Neural crest cell (in vitro differentiated cells): ENCODE measurements at places on chromosomes 6 and 20.
A peak's percentile ranks its signal among the peaks of the same experiment; 100 is the strongest.

DNA sequence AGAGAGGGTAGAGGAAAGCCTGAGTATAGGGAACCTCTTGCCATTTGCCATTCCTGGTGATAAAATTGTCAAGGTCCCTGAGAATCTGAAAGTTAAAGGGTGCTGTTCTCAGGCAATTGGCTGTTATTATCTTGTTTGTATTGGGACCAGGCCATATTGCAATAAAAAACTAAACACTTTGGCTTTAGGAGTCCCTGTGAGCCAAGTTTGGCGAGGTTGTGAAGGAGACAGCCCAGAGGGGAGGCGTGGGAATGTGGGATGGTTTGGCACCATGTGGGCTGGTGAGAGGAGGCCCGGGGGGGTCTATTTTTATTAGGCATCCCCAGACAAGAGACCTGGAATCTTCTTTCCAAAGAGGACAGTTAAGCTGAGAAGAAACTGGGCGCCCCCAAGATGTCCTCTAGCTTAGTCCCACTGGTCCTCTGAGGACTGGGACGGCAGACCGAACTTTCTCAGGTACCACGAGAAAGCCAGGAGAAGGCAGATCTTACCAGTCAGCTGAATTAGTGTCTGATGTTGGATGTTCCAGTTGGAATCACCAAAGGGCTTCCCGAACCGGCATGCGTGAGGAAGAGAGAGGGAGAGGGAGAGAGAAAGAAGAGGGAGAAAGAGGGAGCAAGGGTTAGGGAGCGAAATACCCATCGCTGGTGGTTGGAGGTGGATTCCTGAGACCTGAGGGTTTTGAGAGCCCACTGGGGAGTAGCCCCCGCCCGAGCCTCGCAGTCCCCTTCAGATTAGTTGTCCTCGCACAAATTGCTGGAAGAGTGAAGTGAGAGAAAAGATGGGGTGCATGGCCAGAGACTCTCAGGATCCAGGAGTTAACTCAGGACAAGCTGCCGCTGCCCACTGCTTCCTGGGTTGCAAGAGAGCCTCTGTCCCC lies 24.4 kb downstream of the DYNLT1 start:
- H3K4me1 ChIP-seq = no peaks in the 10 kb centered on the region
- DNase-seq = no peak
- peak overlapping the region; percentile 92 for H3K27ac ChIP-seq
- no peaks in the 10 kb centered on the region for H3K27me3 ChIP-seq
- peaks cover 51% of the 10 kb centered on the region for H3K36me3 ChIP-seq
- no peak overlapping the region for H3K4me3 ChIP-seq

- no peaks in the 10 kb centered on the region for H3K27me3 ChIP-seq
- H3K4me3 ChIP-seq = no peak overlapping the region
- H3K4me1 ChIP-seq = no peaks in the 10 kb centered on the region
Measured at GRCh38 chr6:136072691-136073090, 177.4 kb downstream of the MTFR2 start.

DNA sequence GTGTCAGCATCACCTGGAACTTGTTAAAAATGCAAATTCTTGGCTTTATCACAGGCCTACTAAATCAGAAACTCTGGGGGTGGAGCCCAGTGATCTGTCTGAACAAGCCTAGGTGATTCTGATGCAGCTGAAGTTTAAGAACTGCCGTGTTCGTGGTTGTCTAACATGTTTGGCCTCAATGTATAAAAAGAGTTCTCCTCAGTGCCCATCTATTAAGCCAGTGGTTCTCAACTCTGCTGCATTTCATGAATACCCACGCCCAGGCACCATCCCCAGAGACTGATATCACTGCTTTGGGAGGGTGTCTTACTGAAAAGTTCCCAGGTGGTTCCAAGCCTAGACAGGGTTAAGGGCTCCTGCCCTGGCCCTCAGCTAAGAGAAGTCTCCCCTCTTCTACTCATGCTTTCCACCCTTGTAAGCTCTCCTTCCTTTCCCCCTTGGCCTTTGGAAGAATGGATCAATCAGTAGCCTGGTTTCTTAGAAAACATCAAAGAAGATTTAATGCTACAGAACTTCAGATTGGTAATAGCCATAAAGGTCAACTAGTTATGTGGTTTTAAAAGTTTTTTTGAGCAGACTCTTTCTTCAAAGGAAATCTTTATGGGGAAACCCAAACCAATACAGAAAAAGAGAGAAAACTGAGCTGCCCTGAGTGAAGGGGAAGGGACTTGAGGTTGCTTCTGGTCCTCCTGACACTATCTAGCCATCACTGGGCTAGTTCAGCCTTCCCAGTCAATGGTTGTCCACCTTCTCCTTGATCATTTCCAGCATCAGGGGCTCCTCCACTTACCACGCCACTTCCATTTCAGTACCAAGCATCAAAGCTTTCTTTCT lies 38.9 kb upstream of the TNFAIP3 start:
- H3K4me3 ChIP-seq = no peak overlapping the region
- H3K27me3 ChIP-seq = no peaks in the 10 kb centered on the region
- DNase-seq = no peak

DNA sequence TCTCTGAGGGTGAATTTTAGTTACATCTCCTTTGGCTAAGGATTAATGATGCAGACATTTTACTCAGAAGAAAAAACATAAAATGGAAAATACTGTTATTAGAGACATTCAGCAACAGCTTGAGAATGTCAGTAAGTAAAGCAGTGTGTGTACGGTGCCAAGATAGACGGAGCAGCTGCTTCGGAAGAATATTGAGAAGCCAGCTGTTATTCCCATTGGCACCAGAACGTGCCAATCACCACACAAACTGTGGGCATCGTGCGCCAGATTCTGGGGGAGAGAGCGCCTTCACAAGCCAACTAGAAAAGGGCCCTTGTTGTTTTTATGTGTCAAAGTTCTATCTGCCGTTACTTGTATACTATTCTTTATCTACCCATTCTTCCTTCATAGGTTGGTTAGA lies 163.4 kb downstream of the MTFR2 start:
- no peak overlapping the region for H3K4me3 ChIP-seq
- no peaks in the 10 kb centered on the region for H3K27me3 ChIP-seq
- H3K4me1 ChIP-seq = no peaks in the 10 kb centered on the region
- DNase-seq = no peak
- H3K36me3 ChIP-seq = no peaks in the 10 kb centered on the region

DNA sequence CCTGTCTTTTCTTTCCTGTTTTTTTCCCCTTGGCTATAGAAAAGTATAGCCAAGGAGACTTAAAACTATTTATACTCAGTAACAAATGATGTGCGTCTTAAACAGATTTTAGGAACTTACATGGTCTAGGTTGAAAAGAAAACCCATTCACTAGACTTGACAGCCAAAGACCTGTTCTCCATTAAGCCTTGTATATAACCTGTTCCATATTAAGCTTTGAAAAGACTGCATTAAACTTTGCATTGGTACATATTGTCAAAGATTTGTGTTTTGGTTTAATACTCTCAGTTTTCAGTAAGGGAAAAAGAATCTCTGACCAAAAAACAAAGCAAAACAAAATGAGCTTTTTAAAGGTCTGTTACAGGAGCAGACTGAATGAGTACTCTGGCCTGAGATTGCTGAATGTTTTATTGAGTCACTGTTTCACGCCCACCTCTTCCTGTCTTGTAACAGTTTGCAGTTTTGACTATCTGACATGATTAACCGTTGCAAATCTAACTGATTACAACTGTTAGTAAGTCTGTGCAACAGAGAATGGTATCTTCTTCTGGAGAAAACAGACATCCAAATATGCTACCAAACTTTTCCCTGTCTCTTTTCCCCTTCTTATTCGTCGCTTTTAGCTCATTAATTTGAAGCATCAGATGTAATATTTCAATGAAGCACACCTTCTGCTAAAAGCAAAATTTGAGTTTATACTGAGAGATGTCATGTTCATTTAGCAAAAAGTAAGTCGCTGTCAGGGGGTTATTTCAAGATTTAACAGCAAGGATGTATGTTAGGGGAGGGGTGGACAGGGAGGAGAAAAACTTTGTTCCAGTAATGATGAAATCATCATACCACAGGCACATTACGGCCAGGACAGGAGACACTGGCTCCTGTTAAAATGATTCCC lies 59.1 kb upstream of the SUPT3H start:
- H3K4me1 ChIP-seq = peaks cover 16% of the 10 kb centered on the region
- no peak overlapping the region for H3K27ac ChIP-seq
- no peaks in the 10 kb centered on the region for H3K36me3 ChIP-seq
- no peaks in the 10 kb centered on the region for H3K27me3 ChIP-seq

DNA sequence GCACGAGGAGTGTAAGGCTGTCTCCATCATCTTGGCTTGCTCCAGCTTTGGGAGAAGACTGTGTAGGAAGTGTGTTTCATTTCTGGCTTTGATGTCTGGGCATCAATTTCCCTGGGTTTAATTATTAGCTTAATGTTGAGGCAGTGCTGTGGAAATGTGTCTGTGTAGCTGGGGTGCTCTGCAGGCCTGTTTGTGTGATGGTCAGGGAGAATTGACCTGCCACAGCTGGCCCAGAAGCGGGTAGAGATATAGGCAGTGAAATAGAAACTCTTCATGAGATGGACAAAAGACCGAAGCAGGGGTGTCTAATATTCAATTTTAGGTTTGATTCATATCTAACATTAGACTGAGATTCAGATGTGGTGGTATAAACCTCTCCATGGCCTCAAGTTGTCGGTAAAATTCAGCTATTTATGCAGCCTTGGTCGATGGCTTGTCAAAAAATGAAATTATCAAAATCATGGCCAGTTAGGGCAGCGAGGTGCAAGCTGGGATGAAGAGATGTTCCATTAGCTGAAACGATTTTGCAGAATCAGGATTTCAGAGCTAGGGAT lies 95.3 kb upstream of the SNX9 start:
- peaks cover 6% of the 10 kb centered on the region for H3K36me3 ChIP-seq
- DNase-seq = no peak
- no peaks in the 10 kb centered on the region for H3K4me1 ChIP-seq
- H3K4me3 ChIP-seq = no peak overlapping the region
- H3K27ac ChIP-seq = no peak overlapping the region
- H3K27me3 ChIP-seq = peaks cover 10% of the 10 kb centered on the region

DNA sequence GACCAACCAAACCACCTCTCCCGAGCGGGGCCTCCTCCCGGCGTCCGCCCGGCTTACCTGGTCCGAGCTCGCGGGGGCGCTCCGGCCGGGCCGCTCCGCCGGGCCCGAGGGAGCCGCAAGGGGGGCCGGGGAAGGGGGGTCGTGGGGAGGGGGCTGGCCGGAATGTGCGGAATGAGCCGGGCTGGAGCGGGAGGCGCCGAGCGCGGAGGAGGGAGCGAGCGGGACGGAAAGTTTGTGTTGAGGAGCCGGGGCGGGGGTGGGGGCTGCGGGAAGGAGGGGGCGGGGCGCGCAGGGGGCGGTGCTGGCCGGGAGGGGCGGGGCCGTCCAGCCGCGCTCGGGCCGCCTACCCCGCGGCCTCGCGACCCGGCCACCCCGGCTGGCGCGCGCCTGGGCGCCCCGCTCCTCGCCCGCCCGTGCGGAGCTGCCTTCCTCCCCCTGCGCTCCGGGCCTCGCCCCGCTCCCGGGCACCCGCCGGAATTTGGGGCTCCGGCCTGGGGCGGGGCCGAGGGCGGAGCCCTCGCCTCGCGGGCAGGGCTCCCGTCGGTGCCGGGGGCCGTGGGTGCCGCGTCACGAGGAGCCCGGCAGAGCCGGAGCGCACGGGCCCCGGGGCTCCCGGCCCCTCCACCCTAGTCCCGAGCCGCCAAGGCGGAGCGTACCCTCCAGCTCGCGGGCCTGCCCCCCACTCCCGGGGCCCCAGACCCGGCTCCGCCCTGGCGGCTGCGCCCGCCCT lies at the start of gene TEAD3:
Gene TEAD3 (minus strand): TSS at position 239 of the 730 bp plus-strand sequence.
- H3K27me3 ChIP-seq = peaks cover 5% of the 10 kb centered on the region
- H3K4me3 ChIP-seq = peak within 1 kb of the TSS; percentile 95
- H3K36me3 ChIP-seq = no peaks in the 10 kb centered on the region
- peak within 1 kb of the TSS; percentile 52 for H3K27ac ChIP-seq

DNA sequence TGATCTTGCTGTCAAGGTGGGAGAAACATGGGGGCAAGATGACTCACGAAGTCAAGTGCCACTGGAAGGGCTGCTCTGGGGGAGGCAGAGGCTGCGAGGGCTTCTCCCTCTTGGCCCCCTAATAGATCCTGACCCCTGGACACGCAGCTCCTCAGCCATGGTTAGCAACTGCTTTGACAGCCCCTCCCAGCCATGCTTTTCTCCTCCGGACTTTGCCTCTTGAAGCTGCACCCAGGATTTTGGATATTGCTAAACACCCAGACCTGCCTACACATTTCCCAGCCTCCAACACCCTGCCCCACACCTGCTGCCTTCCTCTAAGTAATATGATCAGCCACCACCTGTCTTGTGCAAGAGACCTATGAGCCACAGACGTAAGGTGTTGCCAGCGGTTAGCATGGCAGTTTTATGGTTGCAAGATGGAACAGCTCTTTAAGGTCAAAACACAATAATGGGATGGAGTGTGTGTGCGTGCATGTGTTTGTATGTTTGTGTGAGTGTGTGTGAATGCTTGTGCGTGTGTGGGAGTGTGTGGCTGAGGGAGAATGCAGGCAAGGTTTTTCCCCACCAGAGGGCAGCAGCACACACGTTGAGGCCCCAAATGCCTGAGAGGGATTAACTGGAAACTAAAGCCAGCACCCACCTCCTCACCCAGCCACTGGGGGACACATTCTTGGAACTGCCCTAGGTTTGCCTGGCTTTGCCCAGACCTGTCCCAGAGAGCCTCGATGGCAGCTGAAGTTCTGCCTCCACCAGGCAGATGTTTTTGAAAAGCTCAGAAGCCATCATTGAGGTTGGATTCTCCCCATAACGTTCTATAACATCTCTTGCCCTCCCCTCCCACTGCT lies 2.5 kb downstream of the IP6K3 start:
- no peaks in the 10 kb centered on the region for H3K27me3 ChIP-seq
- peak; percentile 79 for DNase-seq

- H3K36me3 ChIP-seq = no peaks in the 10 kb centered on the region
- no peak overlapping the region for H3K4me3 ChIP-seq
- peaks cover 11% of the 10 kb centered on the region for H3K4me1 ChIP-seq
- no peaks in the 10 kb centered on the region for H3K27me3 ChIP-seq
Measured at GRCh38 chr6:51199105-51199552, 380.5 kb downstream of the TFAP2B start.

GRCh38 chr6:170295510-170296422 lies 4.9 kb upstream of the DLL1 start:
- H3K4me1 ChIP-seq = peaks cover 59% of the 10 kb centered on the region
- peak overlapping the region; percentile 74 for H3K4me3 ChIP-seq
- H3K36me3 ChIP-seq = peaks cover 10% of the 10 kb centered on the region

- H3K36me3 ChIP-seq = no peaks in the 10 kb centered on the region
- H3K4me1 ChIP-seq = peaks cover 41% of the 10 kb centered on the region
- H3K27me3 ChIP-seq = no peaks in the 10 kb centered on the region
- no peak overlapping the region for H3K27ac ChIP-seq
- no peak overlapping the region for H3K4me3 ChIP-seq
Measured at GRCh38 chr6:168825226-168826077, 384.5 kb downstream of the SMOC2 start.

DNA sequence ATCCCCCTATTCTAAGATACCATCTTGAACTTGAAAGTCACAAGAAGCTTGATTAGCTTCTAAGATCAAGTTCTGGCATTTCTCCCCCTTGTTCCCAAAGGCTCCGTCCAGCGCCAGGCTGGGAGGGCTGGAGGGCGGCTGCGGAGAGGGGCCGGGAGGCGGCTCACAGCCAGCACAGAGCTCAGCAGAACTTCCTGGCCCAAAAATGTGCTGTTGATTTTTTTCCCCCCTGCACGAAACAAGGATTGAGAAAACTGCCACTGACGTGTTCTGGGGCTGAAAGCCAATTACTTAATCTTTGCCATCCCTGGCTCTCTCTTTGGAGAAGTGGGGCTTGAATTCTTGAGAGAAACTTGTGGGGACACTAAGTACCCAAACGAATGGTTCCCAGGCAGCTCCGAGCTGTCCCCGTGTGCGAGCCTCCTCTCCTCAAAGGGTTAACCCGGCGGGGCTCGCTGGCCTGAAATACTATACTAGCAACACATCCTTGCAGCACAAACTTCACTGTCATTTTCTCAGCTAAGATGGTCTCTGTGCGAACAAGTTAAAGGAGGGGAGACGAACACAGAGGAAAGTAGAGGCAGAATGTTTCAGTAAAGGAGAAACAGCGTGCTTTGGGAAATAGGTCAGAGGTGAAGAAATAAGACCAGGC lies 452 bp downstream of the TRAF3IP2 start:
- no peak overlapping the region for H3K27ac ChIP-seq
- peak; percentile 13 for DNase-seq
- no peaks in the 10 kb centered on the region for H3K36me3 ChIP-seq
- peaks cover 8% of the 10 kb centered on the region for H3K27me3 ChIP-seq
